ENCODE measurements at places on chromosomes 12 and 14.

DNA sequence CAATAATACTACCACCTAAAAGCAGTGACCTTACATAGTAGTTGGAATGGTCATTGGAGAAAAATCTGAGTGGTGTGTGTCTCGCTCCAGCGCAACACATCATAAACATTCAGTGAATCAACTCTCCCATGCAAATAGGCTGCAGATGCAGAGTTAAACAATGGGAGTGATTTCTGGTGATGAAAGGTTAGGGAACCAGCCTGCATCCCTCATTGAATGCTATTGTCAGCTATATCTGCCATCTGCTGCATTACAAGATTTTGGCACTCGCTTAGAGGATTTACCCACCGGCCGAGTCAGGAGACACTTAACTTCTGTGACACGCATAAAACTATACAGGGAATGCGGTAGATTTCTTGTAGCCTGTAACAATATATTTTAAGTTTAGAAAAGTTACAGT lies 900.9 kb downstream of the FLRT2 start:
- no peak for DNase-seq

GRCh38 chr12:87935216-87935615 lies 94.0 kb downstream of the C12orf50 start:
- no peak for DNase-seq

GRCh38 chr14:32407130-32407529 lies 78.0 kb downstream of the AKAP6 start:
- DNase-seq = peak; percentile 47

- DNase-seq = no peak
Measured at GRCh38 chr14:91138511-91139359, 24.9 kb downstream of the DGLUCY start.

- no peak for DNase-seq
Measured at GRCh38 chr12:124307556-124307825, 12.6 kb downstream of the RFLNA start.
